ENCODE measurements at places on chromosomes 1 and 21.
A peak's percentile ranks its signal among the peaks of the same experiment; 100 is the strongest.

- DNase-seq, result no peak
Measured at GRCh38 chr1:198729195-198729863, 90.5 kb downstream of the PTPRC start.

DNA sequence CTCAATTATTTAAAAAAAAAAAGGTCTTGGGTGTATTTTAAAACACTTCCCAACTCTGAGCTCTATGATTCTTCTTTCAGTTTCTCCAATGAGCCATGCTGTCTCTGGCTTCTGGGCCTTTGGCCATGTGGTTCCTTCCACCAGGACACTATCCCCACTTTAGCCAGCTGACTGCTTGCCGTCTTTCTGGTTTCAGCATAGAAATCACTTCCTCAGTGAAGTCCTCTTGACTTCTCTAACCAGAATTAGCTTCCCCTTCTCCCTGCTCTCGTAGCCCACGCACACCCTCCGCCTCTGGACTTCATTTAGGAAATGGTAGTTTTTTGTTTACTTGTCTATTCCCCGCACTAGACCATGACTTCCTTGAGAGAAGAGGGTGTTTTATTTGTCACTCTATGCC, 1.1 kb upstream of the DIO1 start:
- no peak for DNase-seq

- no peak for DNase-seq
Measured at GRCh38 chr1:176745945-176746344, 283.0 kb downstream of the PAPPA2 start.

DNA sequence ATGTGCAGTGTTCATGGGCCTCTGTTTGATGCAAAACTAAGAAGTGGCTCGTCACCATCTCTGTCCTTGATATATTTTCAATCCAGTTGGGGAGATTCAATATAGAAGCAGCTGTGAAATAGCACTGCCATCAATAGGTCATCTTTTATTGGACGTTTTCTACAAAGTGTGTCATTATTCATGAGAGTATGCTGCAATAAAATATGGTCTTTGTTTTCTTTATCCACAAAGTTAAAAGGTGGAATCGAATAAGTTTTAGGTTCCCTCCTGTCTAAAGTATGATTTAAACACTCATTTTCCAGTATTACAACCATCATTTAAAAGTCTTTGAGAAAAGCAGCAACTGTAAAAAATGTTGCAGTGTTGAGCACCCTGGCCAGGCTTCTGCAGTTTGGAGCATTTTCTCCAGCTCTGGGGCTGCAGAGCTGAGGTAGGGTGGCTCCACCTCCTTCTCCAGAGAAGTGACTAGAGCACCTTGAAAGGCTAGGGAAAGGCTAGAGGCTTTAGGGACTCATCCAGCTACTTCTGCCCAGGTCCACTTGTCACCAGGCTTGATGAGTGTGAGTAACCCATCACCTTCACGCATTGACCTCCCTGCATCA, 56.5 kb upstream of the DNAH14 start:
- no peak for DNase-seq

DNA sequence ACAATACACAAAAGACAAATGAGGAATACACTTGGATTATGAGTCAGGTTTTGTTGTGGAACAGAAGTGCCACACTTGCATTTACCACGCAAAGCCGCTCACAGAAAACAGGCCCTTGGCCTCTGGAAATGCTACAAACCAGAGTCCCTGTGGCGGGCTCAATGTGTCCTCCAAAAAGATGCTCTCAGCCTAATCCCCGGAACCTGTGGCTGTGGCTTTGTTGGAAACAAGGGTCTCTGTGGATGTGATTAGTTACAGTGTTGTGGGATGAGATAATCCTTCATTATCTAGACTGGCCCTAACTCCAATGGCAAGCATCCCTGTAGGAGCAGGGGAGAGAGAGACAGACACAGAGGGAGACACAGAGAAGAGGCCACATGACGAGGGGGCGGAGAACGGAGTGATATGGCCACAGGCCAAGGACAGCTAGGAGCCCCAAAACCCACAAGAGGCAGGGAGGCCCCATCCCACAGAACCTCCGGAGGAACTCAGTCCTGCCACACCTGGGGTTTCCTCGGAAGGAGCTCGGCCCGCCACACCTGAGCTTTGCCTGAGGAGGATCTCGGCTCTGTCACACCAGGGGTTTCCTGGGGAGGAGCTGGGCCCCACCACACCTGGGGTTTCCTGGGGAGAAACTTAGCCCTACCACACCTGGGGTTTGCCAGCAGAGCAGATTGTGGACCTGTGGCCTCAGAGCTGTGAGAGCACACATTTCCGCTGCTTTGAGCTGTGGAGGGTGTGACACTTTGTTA, 55.4 kb downstream of the NPHP4 start:
- DNase-seq, result no peak

DNA sequence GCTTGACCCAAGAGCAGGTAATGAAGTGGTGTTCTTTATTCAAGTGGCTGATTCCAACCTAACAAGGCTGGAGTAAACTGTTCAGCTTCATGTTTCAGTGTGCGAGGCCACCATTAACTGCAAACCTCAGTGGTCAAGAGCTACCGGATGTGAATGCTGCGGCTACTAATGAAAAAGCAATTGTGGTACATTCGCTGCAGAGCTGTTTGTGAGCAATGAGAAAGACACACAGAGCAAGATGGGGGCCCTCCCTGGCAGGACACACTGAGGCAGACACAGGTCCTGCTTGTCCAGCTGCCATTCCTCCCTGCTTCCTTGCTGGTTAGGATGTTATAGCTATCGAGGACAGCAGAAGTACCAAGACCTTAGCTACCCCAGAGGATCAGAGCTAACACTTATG, 26.1 kb downstream of the SYF2 start:
- DNase-seq, result no peak

DNA sequence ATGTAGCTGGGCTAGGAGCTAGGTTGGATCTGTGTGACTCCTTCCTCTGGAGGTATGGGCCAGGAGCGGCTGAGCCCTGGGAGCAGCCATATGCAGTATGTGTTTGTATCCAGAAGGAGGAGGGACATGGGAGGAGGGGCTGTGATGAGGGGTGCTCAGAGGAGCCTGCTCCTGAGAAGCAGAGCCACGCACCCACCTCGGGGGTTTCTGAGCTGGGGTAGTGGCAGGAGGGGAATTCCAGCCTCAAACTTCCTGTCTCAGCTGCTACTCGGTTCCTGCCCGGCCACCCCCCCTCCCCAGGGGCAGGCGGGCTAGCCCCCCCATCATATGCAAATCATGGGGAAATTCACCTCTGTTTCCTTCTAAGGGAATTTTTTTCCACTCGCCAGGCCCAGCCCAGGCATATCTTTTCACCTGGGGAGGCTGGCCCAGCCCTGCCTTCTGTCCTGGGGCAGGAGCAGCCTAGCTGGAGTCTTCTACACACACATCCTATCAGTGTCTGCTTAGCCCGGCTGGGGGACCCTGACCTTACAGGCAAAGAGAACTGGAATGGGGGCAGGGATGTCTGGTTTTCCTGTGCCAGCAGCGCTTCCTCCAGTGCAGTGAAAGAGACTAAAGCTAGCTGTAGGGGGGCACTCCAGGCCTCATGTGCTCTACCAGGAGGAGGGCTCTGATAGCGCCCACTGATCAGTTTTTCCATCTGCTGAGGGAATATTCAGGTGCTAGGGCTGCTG, 3.0 kb downstream of the ZC3H12A start:
- DNase-seq, result peak; percentile 81

- DNase-seq, result no peak
Measured at GRCh38 chr21:42563261-42563660, 49.6 kb downstream of the SLC37A1 start.

DNA sequence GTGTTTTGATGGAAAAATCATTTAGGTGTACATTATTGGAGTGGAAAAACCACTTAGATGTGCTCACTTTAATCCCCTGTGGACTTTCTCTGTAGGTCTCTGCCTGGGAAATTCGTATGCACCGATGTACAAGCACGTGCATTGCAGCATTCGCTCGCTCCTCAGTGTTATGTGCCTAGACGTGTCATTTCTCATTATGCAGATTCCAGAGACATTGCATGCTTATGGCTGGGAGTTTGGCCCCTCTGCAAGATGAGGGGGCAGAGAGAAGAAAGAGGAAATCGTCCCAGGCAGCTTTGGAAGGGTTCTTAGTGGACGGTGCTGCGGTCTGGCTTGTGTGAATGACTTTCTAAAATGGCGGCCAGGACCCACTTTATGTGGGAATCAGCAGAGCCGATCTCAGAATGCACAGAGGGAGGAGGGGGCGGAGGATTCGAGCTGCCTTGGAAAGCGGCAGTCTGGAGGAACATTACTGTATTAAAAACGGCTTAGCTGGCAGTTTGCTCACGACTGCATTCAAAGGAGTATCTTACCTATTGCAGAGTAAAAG, 2.3 kb downstream of the SPEN start:
- peak; percentile 44 for DNase-seq

DNA sequence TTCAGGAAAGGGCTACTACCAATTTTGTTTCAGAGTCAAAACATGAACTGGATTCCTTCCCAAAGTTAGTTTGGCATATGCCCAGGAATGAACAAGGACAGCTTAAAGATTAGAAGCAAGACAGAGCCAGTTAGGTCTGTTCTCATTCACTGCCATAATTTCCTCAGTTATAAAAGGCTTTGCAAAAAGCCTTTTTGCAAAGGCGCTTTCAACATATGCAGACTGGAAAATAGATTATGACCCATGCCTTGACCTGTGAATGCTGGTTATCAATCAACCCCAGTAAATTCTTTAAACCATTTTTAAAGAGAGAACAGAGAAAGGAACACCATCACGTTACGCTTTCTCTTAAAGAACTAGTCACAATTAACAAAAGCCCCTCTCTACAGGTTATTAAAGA, 1.7 kb upstream of the FRRS1 start:
- no peak for DNase-seq

DNA sequence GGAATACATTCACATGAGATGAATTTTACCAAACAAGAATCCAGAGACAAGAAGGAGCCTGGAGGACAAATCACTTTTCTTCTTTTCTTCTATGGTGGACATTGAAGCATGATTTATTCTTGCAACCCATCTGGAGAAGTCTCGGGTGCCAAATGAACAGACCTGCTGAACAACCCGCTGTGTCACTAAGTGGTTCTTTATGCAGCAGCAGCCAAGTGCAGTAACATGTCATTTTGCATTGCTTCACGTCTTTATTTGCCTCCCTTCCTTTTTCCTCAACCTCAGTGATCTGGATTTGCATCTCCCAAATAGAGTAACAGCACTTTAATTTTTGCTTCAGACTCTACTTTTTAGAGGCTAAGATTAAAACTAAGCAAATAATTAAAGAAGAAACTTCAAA, 50.0 kb upstream of the TENT5C start:
- no peak for DNase-seq

DNA sequence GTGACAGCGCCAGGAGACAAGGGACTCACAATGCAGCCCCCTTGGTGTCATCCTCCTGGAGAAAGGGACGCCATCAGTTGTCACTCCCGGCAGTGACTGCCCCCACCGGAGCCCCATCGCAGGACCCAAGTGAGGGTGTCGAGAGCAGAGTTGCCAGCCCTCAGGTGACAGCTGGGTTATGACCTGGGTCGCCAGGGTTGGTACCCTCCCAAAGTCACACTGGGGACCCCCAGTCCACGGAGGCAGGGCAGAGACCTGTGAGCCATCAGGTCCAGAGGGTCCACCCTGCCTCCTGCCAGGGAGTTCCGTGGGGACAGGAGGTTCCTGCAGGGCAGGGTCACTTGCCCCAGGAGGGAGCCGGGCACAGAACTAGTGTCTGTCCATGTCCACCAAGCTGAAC, 78.2 kb upstream of the IFFO2 start:
- DNase-seq, result no peak

GRCh38 chr1:76314730-76315129, 240.2 kb downstream of the ST6GALNAC3 start:
- DNase-seq, result no peak

DNA sequence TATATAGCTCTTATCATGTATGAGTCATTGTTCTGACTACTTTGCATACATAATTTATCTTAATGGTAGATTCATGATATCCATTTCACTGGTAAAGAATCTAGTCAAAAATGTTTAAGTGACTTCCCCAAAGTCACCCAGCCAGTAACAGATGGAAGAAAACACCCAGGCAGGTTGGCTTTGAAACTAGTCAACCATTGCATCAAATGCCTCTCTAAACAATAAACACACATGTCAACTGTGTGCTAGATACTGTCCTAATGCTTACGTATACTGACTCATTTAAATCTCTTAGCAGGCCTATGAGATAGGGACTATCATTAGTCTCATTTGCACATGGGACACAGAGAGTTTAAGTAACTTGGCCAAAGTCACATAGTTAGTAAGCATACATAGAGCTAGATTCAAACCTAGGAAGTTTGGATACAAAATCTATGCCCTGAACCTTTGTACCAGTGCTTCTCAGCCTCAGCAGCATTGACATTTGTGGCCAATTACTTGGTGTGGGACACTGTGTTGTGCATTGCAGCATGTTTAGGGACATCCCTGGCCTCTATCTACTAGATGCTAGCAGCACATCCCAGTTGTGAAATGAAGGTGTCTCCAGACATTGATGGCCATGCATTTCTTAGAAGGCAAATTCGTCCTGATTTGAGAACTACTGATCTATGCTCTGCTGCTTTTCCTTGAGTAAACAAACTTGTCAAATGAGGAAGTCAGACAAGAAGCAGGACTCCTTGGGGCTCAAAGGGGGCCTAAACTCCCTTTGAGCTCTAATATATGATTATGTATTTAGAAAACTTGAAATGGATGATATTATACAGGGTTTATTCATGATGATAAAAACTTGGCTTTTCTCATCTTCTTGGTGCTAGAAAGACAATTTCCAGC, 316.3 kb downstream of the KCNH1 start:
- no peak for DNase-seq

GRCh38 chr1:110878993-110879392, 6.0 kb downstream of the CD53 start:
- no peak for DNase-seq

GRCh38 chr1:31984419-31985347, 29.0 kb upstream of the KHDRBS1 start:
- DNase-seq, result peak; percentile 49

DNA sequence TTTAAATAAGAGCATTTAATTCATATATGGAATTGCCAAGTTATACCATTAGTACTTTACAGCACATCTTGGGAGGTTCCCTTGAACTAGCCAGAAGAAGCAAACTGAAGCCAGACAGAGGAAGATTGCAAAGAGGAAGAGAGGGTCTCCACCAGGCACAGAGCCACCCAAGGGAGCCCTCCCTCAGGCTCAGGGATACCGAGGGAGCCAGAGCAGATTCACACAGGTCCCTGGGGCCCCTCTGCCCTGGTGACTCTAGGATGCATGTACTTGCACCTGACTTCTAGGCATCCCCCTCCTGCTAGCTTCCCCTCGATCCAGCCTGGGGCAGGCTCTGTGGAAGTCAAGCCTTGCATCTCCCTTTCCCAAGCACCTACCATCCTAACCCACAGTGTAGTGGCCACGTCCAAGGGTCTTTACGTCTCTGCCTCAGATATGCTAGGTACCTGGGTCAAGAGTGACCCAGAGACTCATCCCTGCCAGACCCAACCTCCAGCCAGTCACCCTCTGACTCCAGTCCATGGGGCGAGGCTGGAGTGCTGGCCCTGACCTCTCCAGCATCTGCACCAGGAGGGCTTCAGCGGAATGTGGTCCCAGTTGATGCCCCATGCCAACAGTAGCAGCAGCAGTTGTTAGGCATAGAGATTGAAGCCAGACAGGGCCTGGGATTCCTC, 6.4 kb downstream of the IFNAR2 start:
- no peak for DNase-seq

- no peak for DNase-seq
Measured at GRCh38 chr1:97159342-97159741, 437.8 kb downstream of the PTBP2 start.
